ENCODE measurements at places on chromosomes 2 and 18.

DNA sequence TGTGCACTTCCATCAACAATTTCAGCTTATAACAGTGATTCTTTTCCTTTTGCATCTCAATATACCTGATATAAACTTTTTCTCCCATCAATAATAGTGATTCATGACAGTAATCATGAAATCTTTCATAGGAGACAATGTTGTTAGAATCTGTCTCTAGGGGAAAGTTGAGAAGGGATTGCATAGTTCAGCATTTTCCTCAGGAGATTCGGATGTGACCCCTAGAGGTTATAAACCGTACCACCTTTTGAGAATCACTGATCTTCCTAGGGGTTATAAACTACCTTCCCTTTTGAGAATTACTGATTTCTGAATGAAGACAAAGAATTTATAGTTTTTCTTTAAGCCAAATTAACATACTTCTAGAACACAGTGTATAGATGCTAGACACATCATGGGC, 53.0 kb upstream of the GALNT3 start:
- no peak for DNase-seq

- DNase-seq: no peak
Measured at GRCh38 chr2:71694501-71695234, 241.3 kb downstream of the DYSF start.

DNA sequence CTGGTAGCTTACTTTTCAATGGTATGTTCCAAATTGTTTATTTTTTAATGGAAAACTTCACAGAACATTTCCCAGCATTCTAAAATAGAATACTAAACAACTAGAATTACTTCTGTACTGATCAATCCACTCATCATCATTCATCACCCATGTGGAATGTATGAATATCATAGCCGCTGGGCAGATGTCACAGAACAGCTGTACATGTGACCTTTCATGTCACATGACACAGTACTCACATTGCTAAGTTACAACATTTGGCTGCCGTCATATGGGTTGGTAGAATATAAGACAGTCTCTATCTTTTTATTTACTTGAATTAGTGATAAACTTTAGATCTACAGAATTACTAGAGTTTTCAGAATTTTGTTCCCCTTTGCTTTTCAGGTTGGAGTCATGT, 387.6 kb downstream of the ZEB2 start:
- no peak for DNase-seq

- DNase-seq: no peak
Measured at GRCh38 chr2:31533036-31533435, 47.7 kb downstream of the SRD5A2 start.

GRCh38 chr18:31577195-31577594, 14.5 kb upstream of the TTR start:
- no peak for DNase-seq

- no peak for DNase-seq
Measured at GRCh38 chr18:51727780-51728179, 530.3 kb upstream of the MEX3C start.

- no peak for DNase-seq
Measured at GRCh38 chr2:132593171-132593570, 76.8 kb downstream of the LYPD1 start.

DNA sequence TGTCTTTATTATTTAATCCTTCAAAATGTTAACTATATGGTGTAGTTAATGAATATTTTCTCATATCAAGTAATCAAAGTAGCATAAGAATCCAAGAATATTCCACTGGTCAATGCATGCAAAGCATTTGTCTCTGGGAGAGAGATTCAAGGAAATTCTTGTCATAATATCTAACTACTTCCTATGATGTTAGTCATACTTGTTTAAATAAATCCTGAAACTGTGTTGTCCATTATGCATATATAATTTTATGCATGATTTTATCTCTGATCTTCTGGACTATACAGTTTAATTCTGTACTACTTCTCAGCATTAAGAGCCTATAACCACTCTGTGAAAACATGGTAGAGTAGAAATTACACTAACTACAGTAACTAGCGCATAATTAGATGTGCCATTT, 388.3 kb downstream of the NR4A2 start:
- DNase-seq: no peak

GRCh38 chr2:230661072-230661957, 51.3 kb upstream of the CAB39 start:
- no peak for DNase-seq

- peak; percentile 78 for DNase-seq
Measured at GRCh38 chr2:75199428-75200011, at the start of gene TACR1. TSS of gene TACR1 (minus strand) at chr2:75199520. CDS start at chr2:75198934, 586 bp downstream.

DNA sequence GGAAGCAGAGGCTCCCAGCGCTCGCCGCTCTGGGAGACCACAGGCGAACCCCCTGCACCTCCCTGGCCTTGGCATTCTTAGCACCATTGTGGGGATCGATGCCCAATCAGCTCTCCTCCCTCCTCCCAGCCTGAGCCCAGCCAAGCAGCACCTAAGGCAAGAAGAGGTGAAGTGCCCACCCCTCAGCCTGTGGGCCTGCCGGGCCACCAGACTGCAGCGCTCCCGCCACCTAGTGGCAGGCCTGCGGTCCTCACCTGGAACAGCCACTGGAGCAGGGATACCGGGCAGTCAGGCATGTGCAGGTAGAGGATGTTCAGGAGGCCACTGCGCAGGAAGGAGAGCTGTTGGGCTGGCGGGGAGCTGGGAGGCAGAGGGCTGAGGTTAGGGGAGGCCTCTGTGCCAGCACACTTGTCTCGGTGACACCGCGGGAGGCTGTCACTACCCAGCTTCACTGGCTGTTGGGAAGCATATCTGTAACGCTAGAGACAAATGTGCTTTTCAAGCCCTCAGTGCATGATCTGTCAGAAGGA, 35.2 kb downstream of the FAM178B start:
- peak; percentile 87 for DNase-seq

DNA sequence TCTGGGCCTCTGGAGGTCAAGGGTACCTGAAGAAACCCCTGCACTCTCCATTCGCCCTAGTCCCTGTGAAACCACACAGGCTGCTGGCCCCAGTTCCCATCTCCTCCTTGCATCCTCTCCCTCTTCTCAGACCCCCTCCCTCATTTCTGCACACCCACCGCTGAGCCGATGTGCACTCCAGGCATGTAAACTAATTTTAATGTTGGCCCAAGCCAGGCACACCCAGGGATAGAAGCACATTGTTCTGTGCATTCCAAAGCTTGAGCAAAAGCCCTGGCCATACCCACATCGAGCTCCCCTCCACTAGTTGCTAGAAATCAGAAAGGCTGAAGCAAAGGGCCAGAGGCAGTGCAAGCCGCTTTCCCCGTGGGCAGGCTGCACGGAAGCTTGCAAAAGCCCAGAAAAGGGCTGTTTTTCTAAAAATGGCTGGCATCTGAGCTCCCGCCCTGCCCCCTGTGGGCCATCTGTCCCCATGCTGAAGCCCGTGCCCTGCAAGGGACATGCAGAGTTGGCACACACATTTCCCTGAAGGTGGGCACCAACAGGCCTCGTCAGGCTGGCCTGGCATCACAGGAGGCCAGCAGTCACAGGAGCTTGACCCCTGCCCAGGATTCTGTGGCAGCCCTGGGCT, 181.6 kb downstream of the SMAD7 start:
- no peak for DNase-seq

- no peak for DNase-seq
Measured at GRCh38 chr2:33085646-33086045, 138.9 kb downstream of the LTBP1 start.

- no peak for DNase-seq
Measured at GRCh38 chr2:14330884-14331283, 301.6 kb upstream of the LRATD1 start.

GRCh38 chr2:127763776-127764175, 47.2 kb downstream of the WDR33 start:
- no peak for DNase-seq

DNA sequence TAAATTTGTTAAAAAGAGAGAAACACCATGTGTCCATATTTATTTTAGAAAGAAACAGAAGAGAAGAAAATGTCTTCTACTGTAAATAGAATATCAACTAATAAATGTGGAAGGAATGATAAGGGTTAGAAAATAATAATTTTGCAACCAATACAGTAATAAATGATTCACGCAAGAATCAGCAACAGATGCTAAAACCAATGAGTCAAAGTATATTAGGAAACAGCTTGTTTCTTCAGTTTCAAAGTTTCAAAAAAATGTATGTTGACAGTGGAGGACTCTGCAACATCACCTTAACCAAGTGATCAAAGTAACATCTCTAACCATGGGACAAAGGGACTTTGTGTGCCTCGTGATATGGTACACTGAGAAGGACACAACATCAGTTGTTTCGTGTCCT, 147.0 kb downstream of the TWIST2 start:
- no peak for DNase-seq

GRCh38 chr2:46645681-46646162, 166.4 kb downstream of the TMEM247 start:
- no peak for DNase-seq

DNA sequence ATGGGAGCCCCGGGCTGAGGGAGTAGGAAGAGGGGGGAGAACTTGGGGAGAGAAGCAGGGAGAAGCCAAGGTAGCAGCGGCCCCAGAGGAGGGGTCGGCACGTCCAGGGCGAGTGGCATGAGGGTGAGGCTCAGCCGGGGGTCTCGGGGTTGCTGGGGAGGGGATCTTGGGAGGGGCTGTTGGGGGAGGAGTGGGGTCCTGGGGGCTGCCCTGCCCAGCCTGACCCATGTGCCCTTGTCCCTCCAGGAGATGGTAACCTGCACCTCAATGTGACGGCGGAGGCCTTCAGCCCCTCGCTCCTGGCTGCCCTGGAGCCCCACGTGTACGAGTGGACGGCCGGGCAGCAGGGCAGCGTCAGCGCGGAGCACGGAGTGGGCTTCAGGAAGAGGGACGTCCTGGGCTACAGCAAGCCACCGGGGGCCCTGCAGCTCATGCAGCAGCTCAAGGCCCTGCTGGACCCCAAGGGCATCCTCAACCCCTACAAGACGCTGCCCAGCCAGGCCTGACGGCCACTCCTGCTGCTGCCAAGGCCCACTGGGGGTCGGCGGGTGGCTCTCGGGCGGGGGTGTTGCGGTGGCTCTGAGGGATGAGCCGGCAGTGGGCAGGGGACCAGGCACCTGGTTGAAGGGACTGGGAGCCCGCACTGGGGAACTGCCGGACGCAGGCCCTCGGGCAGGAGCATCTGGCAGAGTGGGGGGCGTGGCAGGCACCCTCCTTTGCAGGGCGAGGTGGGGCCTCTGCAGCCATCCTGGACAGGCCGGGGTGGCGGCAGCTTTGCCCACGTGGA, 9.0 kb upstream of the GAL3ST2 start:
- DNase-seq: peak; percentile 46

- no peak for DNase-seq
Measured at GRCh38 chr2:21161122-21161521, 37.4 kb downstream of the TDRD15 start.

DNA sequence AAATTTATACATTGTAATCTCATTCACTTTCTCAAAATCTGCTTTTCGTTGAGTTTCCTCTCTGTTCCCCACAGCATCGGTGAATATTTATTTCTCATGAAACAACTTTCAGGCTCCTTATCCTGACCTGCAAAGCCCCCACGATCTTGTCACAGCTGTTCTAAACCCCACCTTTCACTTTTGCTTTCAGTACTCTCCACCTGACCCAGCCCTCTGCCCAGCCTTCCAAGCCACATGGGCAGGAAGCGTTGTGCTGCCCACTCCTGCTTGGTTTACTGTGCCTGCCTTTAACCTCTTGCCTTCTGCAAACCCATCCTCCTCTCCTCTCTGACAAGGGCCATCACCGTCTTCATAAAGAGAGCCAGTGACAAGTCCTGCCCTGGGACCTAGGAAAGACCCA, 262.5 kb downstream of the GALR1 start:
- DNase-seq: no peak

- no peak for DNase-seq
Measured at GRCh38 chr2:23100406-23100805, 284.6 kb upstream of the KLHL29 start.

GRCh38 chr2:40452786-40453185, 896 bp upstream of the SLC8A1 start:
- DNase-seq: no peak

DNA sequence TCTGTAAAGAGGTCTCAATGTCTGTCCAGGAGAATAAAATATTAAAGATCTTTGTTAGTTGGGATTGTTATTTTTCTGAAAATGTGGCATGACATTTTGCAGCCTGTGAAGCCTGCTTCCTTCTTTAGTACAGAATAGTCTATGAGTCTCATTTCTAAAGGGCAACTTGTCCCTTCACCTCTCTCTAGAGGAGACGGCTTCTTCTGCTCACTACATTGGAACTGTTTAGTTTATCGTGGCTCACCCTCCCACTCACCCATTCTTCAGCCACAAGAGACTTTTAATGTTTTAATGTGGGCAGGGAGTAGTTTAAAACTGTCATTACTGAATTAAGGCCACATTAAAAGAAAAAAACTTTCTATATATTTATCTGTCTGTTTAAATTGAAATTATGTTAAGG, 161.0 kb downstream of the BARD1 start:
- no peak for DNase-seq

GRCh38 chr2:128304715-128305554, 13.7 kb downstream of the HS6ST1 start:
- no peak for DNase-seq

GRCh38 chr2:24850944-24851343, 57.7 kb downstream of the CENPO start:
- no peak for DNase-seq

GRCh38 chr2:154370873-154371272, 327.6 kb upstream of the KCNJ3 start:
- no peak for DNase-seq

DNA sequence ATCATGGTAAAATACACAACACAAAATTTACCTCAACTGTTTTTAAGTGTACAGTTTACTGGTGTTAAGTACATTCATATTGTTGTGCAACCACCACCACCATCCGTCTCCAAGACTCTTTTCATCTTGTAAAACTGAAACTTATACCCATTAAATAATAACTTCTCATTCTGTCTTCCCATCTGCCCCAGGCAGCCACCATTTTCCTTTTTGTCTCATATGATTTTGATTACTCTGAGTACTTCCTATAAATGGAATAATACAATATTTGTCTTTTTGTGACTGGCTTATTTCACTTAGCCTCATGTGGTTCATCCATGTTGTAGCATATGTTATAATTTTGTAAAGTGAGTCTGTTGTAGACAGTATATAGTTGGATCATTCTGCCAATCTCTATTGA, 82.7 kb downstream of the ALMS1 start:
- no peak for DNase-seq

- DNase-seq: no peak
Measured at GRCh38 chr18:55430026-55430425, 158.0 kb downstream of the TCF4 start.

DNA sequence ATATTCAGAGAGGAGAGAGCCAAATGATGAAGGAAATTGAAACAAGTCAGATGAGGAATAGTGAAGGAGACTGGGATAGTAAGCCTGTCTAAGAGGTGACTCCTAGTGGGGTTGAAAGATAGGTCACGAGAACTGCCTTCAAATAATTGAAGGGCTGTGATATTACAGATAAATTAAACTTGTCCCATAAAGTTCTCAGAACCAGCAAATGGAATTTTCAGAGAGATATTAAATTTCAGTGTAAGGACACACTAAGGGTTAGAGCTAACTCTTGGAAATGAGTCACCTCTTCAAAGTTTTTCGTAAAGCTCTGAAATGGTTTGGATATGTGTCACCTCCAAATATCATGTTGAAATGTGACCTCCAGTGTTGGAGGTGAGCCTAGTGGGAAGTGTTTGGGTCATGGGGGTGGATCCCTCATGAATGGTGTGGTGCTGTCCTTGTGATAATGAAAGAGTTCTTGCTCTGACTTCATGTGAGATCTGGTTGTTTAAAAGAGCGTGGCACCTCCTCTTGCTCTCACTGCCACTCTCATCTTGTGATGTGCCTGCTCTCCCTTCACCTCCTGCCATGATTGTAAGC, 87.3 kb downstream of the BABAM2 start:
- DNase-seq: no peak
